ENCODE measurements at places on chromosomes 4 and X. TPM values are rescaled to one million over a fixed set of nuclear protein-coding genes. Genes with fewer than 3 reads are reported as not detected.
A peak's percentile ranks its signal among the peaks of the same experiment; 100 is the strongest.

GRCh38 chr4:122819708-122820449 lies 6.8 kb upstream of the FGF2 start:
- no peak for ATAC-seq

- ATAC-seq: no peak
Measured at GRCh38 chr4:85092536-85092935, 126.0 kb upstream of the WDFY3 start.

GRCh38 chr4:135724421-135724820 lies 1522.8 kb upstream of the PABPC4L start:
- ATAC-seq: no peak

GRCh38 chr4:14225688-14226207 lies 598.2 kb upstream of the BOD1L1 start:
- ATAC-seq: no peak

DNA sequence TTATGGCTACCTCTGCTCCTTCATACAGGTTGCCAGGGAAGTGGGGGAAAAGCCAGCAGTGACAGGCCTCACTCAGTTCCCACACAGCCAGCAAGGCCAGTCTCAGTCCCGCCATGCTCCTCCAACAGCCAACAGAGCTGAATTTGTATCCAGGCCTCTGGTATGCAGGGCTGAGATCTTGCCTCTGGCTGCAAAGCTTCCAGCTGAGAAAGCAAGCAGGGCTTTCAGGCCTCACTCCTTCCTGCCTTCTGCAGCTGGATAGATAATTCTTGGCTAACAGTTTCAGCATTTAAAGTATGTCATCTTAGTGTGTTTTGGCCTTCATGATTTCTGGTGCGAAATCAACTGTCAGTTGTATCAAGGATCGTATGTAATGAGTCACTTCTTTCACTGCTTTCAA lies 103.6 kb downstream of the GNL3L start:
- ATAC-seq: no peak

GRCh38 chrX:108456971-108457477 lies 17.4 kb downstream of the COL4A5 start:
- no peak for ATAC-seq

DNA sequence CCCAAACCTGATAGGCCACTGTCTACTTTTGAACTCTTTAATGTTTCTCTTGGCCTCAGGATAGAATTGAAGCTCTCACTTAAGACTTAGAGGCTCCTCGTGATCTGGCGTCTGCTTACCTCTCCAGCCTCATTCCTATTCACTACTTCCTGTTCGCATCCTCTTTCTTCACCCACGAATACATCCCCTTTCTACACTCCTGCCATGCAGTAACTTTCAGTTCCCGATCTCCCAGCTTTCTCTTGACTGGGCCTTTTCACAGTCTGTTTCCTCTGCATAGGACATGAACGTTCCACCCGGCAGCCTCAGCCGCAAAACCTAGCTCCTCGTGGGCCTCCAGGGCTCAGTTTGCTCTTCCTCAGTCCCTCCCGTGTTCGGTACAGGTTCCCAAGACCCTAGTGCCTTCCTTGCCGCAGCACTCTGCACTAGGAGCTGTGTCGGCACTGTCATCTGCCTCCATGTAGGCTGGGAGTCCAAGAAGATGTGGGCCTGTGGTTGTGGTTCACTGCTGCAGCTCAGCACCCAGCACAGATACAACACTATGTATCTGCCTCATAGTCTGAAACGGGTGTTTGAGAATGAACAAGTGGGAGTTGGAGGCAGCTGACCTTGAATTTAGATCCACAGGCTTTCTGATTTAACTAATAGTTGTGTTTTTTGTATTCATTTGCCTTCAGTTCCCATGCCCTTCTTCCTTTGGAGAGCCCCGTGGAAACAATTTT lies 15.8 kb downstream of the RPL39 start:
- no peak for ATAC-seq

DNA sequence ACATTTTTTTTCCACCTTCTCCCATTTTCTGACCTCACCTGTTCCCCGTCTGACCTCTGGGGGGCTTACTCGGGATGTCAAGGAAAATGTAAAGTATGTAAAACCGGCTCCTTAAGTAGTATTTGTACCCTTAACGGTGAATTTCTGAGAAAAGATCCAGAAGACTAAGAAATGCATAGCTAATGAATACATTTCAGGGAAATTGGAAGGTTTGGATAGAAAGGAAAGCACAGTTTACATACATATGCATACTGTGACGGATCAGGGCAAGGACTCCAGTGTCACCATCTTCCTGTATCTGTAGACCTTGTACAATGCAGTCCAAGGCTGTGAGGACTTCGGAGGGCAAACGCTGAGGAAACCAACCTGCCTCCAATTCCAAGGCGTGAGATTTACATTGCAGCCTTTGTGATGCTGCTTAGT lies 2185.9 kb upstream of the TENM3 start:
- ATAC-seq: peak; percentile 20

- ATAC-seq: no peak
Measured at GRCh38 chrX:71935476-71935875, 24.8 kb downstream of the NHSL2 start.

DNA sequence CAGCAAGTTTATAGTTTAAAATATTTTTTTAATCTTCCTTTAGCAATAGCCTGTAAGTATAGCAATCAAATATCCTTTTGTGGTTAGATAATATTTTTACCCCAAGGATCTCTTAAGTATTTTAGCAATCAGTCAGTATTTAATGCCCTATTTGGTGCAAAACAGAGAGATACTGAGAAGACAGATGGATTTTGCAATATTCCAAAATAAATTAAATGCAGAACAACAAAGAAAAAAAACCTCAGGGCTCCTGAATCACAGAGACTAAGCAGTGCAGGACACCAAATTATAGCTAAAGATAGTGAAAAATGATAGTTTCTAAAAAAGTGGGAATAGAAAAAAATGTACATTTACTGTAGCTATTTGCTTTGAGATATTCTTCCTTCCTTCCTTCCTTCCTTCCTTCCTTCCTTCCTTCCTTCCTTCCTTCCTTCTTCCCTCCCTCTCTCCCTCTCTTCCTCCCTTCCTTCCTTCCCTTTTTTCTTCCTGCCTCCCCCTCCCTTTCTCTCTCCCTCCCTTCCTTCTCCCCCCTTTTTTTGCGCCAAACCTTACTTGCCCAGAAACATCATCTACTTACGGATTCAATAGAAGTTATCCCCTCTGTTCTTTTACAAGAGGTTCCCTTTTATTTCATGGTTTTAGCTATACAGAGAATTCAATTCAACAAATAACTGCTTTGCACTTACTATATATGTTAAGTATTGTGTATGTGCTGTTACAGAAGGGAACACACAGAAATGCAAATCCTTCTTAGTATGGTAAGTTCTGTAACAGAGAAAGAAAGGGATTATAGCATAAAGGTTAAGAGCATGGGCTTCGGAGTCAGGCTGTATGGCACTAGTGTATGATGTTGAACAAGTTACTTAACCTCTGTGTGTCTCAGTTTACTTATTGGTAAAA lies 219.0 kb downstream of the CPE start:
- no peak for ATAC-seq

DNA sequence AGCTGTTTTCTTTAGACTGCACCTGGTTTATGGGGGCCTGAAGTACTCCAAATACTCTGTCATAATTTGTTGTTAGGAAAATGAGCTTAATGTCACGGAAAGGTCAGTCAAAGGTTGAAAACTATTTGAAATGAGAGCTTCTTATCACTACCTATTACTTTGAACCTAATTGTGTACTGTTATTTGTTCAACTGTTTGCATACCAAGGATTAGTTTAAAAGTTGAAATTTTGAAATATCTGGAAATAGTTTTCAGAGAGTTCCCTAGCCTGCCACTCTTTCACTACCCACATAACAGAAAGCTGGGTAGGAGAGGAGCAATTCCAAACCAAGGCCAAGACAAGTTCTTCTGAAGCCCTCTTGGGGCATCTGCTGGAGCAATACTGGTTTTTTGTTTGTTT lies 28.0 kb upstream of the AP1AR start:
- ATAC-seq: no peak

Gene PNMA3
- 8.1 TPM for total RNA-seq

Gene AFP
- total RNA-seq: 0.33 TPM

Gene SMIM10
- total RNA-seq: 2.0 TPM

Gene PLP1
- total RNA-seq: 17.0 TPM

Gene GALNTL6
- total RNA-seq: 21.7 TPM

Gene STS
- 3.1 TPM for total RNA-seq

Gene GUCY1B1
- 9.3 TPM for total RNA-seq

Gene RAB41
- total RNA-seq: 0.43 TPM

All from motor neuron (in vitro differentiated cells).